Right renal cortex interstitium (tissue), 3 donors: ENCODE measurements at places on chromosomes 11 and 22.

- no peak for DNase-seq
These were observed at the start of gene SEC14L2 for GRCh38 chr22:30396871-30397655. Gene SEC14L2, plus strand, starts transcription at chr22:30397018. Its CDS starts 99 bp downstream, at chr22:30397117.

DNA sequence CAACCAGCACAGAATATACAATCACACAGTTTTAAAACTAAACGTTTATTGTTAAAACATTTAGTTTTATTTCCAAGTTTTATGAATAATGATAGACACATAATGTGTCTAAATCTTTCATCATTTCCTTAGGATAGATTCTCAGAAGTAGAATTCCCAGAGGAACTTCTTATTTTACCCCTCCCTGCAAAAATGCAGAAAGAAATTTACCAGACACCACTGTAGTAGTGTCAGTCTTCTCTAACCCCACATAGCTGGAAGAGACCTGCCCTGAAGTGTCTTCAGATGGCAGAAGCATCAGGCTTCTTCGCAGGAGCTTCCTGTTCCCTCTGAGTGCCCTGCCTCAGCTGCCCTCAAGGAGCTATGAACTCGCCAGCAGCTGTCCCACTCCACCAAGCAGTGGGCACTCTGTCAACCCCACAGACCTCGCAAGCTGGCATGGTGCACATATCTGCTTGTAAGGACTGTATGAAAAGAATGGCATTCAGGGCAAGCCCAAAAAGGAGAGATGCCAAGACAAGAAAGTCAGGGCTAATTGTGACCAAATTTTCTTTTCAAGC lies 28.5 kb upstream of the PAK1 start:
- no peak for DNase-seq

GRCh38 chr11:110071197-110071596 lies 22.0 kb upstream of the ZC3H12C start:
- no peak for DNase-seq

GRCh38 chr11:72443016-72443415 lies 8.7 kb upstream of the CLPB start:
- DNase-seq: no peak

GRCh38 chr11:33320016-33320813 lies 63.0 kb downstream of the HIPK3 start:
- DNase-seq: no peak

DNA sequence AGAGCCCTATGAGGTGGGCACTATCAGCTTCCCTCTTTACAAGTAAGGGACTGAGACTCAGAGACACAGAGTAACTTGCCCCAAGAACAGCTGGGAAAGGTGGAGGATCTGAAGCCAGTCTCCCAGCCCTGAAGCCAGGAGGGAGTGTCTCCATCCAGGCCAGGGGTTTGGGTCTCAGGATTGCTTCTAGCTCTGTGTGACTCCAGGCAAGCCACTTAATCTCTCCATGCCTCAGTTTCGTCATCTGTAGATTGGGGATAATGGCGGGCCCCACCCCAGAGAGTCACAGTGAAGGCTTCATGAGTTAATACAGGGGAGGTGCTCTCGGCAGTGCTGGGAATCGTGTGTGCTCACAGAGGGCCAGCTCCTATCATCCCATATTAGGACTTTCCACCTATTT lies 10.5 kb downstream of the MAP4K2 start:
- no peak for DNase-seq

DNA sequence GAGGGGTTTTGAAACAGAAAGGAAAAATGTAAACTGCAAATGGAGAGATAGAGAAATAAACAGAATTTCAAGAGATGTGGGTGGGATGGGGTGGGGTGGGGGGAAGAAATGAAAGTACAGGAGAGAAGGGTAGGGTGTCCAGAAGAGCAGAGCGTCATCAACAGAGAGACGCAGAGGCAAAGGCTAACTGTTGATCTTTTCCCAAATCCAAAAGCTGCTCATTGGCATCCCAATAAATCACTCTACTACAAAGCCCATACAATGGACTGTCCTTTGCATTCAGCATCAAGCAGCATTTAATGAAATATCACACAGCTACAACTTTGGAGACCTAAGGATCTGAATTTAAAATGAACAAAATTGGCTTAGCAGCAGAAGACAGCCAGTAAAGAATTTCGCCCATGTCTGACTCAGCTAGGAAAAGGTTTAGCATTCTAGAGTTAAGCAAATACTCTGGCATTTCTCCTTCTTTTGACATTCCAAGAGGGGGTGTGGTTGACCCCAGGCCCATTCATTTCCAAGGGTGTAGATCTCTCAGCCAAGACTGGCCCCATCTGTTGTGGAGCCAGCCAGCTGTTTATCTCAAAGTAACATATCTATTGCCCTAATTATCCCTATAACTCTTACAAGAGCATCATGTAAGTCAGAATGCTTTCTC lies 1.5 kb downstream of the RAB30 start:
- DNase-seq: no peak

GRCh38 chr11:59000003-59000402 lies 60.7 kb downstream of the GLYATL1 start:
- DNase-seq: no peak

GRCh38 chr11:77127235-77127911 lies 673 bp upstream of the MYO7A start:
- no peak for DNase-seq

DNA sequence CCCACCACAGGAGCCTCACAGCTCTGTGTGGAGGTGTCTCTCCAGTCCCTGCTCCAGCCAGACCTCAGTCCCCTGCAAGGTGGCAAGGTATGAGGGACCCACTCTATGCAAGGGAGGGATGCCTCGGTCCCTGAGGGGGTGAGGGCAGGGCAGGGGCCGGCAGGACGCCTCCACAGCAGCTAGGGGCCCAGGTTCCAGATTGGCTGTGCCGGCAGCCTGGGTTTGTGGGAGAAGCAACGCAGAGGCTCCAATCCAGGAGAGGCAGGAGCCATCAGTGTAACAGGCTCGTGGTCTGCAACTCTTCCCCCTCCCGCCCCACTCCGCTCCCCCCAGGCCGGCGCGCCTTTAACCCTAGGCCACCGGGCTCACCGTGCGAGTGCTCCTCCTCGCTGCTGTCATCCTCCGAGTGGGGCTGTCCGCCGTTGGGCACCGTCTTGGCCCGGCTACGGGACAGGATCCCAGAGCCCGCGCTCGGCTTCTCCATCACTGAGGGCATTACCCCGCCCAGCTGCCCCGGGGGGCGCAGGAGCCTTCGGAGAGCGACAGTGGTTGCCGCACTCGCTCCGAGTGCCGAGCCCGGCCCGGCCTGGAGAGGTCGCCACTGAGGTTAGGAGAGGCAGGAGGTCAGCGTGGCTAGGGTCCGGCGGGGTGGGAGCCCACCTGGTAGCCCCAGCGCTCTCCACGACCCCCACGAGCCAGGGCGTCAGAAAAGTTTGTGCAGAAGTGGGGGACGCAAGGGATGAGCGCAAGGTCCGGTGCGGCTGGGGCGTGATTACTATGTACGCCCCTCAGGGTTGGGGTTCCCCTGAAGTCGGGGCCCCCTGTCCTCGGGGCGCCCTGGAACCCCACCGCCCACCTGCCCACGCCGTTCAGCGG lies 765 bp downstream of the RCOR2 start:
- DNase-seq: no peak

- DNase-seq: no peak
These were observed 2.7 kb downstream of the CRYBB3 start for GRCh38 chr22:25202290-25202921.

GRCh38 chr11:31651208-31651607 lies 141.6 kb downstream of the ELP4 start:
- DNase-seq: no peak

GRCh38 chr11:112396076-112396475 lies 135.4 kb upstream of the PLET1 start:
- DNase-seq: no peak

DNA sequence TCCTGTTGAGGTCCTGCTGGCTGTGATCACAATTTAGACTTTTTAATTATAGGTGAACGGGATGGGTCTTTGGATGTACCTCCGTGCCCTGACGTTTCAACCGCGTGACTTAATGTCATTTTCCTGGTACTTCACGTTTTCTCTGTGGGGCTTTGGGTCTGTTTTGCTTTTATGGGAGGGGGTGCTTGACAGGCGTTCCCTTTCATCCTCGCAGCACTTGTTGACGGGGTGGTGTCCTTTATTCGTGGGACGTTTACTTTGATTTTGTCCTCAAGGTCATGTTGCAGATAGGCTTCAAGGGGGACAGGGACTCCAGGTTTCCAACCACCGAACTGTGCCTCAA lies 994 bp downstream of the PPP6R3 start:
- no peak for DNase-seq

- no peak for DNase-seq
These were observed 80.3 kb downstream of the CASP12 start for GRCh38 chr11:104817973-104818372.

DNA sequence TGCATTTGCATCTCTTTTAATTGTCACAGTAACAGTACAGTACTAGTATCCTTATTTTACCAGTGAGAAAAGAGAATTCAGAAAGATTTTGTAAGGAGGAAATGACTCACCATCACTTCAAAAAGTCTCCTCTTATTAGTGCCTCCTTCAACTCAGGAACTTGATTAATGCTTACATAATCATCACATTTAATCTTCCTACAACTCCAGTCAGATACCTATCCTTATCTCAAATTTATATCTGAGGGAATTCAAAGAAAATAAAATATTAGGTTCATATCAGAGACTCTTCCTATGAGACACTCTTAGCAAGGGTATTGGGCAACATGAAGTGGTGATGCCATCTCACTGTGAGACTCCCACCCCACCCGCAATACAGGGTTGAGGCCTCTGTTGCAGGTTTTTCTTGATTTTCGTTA lies 26.1 kb upstream of the CTSC start:
- DNase-seq: no peak
